ENCODE measurements at places on chromosomes 16 and 17.

GRCh38 chr17:34398990-34399389 lies 36.0 kb upstream of the CCL1 start:
- DNase-seq = no peak

DNA sequence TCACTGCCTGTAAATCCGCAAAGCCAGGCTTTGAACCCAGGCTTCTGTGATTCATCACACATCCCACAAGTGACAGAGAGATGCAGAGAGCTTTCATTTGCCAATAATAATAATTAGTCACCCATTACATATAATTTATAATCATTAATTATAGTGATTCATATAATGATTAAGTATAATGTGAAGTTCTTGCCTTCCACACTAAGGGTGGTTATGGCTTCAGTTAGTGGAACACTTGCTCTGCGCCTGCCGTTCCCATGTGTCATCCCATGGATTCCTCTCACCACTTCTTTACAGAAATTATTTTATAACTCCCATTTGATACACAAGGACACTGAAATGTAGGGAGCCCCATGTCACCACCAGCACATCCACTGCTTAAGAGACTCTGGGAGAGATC lies 39.8 kb upstream of the XYLT1 start:
- no peak for DNase-seq

DNA sequence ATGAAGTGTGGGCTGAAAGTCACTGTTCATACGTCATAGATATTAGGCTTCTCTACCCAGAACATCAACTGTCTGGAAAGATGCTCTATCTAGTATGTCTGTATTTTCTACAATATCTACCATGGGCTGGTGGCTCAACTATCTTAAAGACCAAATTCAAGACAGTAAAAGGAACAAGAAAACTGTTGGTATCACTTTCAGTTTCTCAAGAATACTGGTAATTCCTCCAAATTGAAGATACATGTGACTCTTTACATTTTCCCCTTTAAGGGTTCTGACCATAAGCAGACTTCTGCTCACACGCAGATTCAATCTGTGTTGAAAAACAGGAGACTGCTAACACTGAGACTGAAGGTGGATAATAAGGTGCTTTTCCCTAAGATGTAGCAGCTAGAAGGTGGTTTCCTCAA lies 24.2 kb downstream of the XPO6 start:
- DNase-seq = no peak

DNA sequence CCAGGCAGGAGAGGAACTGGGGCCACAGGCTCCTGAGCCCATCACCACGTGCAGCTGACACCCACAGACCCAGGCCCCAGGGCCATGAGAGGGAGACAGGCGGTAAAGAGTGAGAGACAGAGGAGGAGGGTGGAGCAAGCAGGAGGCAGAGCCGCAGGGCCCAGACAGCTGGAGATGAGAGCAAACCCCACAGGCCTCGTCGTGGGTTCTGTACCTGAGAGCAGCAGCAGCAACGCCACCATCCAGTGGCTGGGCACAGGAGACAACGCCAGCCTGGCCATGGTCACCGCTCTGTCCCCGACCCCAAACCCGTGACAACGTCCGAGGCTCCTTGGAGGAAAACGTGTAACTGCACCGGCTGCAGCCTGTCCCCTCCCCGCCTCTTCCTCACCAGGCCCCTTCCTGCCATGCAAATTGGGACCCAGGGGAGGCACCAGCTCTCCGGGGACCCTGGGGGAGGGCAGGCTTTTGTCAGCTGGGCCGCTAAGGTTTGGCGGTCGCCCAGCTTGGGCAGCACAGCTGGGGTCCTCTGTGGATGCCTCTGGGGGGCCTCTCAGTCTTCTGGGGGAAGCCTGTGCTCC lies at the start of gene CD79B:
TSS of gene CD79B (minus strand) at position 351 of the 581 bp plus-strand sequence. CDS start at position 281, 70 bp downstream.
- peak; percentile 25 for DNase-seq

- no peak for DNase-seq
These were observed 171.1 kb downstream of the CDH11 start for GRCh38 chr16:64950731-64951130.

DNA sequence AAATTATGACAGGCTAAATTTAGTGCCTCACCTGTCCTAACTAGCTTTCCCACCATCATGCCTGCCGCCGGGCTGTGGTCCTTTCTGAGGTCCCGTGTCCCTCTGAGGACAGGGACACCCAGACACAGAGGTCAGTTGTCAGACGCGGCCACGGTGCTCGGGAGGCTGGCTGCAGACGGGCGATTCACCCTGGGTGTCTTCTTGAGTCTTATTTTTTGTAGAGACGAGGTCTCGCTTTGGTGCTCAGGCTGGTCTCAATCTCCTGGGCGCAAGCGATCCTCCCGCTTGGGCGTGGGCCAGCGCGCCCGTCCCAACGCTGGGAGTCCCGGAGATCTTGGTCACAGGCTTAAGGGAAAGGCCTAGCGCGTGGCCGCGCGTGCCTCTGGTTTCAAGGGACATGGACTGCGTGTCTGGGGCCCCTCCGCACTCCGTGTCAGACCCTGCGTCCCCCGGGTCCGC lies 797 bp upstream of the RAB11FIP3 start:
- DNase-seq = no peak

DNA sequence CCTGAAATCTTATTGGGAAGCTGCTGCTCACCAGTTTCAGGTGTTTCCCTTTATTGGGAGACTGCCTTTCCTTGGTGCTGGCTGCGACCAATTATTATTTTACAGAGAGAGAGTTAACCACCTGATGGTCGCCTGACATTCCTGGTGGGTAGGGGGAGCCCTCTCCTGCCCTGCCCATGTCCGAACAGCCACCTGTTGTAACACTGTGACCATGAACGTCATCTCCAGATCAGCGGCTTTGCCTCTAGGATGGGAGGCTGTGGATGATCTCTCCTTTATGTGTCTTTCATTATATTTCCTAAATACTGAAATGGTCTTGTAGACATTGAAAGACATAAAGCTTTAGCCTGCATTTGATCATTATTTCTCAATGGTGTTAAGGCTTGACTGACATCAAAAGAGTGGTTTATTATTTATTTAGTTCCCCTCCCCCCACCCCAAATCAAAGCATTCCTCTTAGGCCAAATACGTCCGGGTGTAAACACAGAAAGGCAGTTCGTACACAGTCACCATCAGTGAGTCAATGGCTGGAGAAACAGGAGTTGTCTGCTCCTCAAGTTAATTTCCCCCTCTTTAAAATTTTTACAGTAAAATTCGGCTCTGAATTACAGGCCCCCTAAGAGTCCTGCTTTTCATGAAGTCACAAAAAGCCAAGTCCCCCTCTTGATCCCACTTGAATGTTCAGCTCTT lies 57.8 kb upstream of the CACNG5 start:
- DNase-seq = no peak

- DNase-seq = no peak
These were observed 156.3 kb downstream of the MYO1D start for GRCh38 chr17:32720671-32721070.

DNA sequence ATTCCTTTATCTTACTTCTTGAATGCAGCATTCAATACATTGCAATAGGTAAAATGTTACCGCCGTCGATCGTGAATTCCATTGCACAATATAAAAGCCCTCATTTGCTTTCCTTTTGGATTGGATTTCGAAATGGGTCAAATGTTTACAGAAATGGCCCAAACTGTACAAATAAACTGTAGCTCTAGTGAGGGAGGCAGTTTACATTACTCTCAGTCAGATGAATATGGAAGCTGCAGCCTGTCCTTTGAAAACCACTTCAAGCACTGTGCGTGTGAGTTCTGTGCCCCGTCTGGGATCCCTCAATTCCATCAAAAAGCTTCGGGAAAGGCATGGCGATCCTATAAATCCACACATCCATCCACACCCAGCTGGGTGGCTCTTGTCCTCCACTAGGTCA lies 258.6 kb upstream of the FOXF1 start:
- no peak for DNase-seq

- no peak for DNase-seq
These were observed 40.8 kb downstream of the RPA1 start for GRCh38 chr17:1870592-1870991.
